ENCODE measurements at places on chromosomes 12 and 14.

GRCh38 chr14:55540847-55541773 lies 38.9 kb upstream of the KTN1 start:
- DNase-seq, result peak; percentile 3

- no peak for DNase-seq
Measured at GRCh38 chr12:123531091-123531490, 2.4 kb downstream of the RILPL1 start.

- no peak for DNase-seq
Measured at GRCh38 chr14:97524589-97525319, 727.6 kb downstream of the VRK1 start.

DNA sequence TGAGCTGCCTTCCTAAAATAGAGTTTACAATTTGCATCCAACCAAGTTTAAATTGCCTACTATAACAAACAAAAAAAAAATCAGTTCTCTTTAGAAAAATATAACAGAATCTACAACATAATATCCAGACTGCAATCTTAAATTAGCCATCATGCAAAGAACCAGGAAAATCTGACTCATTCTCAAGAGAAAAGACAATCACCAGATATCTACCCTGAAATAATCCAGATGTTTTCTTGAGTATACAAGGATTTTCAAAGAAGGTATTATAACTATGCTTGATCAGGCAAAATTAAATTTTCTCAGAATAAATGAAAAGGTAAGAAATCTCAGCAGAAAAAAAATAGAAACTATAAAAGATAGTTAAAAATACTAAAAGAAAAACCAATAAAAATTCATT lies 115.6 kb downstream of the CCER1 start:
- DNase-seq, result no peak

DNA sequence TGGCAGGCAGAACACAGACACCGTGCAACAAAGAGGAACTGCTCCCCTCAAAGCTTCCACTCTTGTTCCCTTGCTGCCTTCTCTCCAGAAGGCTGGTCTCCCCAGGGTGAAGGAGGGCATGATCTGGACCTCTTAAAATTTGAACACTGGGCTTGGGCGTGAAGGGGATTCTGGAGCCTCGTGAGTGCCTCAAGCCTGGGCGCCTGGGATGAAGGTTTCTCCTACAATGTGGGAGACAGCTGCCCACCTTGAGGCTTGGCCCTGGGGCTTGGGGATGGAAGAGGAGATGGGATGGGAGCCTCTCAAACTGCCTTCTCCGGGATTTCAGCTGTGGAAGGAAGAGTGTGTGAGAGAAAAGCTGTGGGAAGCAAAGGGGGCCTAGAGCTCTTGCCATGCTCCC lies 7.8 kb upstream of the RIN3 start:
- DNase-seq, result no peak

DNA sequence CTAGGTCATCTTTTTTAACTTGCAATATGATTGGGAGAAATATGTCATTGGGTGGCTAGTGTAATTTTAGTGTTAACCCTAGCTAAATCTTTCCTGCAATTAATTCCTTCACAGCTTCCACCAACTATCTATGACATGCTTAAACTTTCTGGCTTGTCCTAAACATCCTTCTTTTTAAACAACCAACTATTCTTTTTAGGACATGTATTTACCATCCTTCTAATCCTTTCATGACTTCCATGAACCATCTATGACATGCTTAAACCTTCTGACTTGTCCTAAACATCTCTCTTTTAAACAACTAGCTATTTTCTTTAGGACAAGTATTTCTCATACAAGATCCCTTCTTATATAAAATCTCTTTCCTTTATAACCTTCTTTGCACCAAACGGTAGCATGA lies 179.6 kb upstream of the PDZRN4 start:
- DNase-seq, result no peak

DNA sequence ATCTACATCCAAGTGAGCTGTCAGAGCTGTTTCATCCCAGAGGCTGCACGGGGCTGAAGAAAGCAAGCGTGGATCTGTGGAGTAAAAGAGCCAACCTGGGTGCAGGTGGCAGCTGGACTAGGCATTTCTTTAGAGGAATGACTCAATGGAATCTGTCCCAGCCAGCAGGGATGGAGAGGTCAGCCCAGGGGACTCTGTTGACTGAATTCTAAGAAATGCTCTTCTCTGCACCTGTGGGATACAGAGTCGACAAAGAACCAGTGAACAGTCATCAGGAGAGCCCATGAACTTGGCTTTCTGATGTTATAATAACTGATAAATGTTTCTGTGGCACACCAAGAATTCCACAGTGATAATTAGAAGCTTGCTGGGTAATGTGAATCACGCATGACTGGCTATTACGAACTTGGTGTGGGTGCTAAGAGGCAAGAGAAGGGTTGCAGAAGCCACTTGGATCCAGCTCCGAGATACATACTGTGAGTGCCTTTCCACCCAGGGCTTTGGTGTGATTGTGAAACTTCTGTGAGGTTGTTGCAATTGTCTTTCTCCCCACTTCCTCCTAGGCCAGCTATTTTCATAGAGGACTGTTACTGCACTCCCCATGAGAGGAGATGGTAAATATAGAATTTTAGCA lies 16.2 kb downstream of the PYGL start:
- peak; percentile 17 for DNase-seq

- DNase-seq, result peak; percentile 63
Measured at GRCh38 chr12:94596596-94596995, 53.8 kb downstream of the TMCC3 start.

- DNase-seq, result no peak
Measured at GRCh38 chr12:75438059-75438754, 42.3 kb upstream of the GLIPR1 start.

GRCh38 chr12:92437452-92437851 lies 265.3 kb upstream of the PLEKHG7 start:
- DNase-seq, result no peak

- DNase-seq, result no peak
Measured at GRCh38 chr12:1297639-1298175, 296.7 kb downstream of the FBXL14 start.

DNA sequence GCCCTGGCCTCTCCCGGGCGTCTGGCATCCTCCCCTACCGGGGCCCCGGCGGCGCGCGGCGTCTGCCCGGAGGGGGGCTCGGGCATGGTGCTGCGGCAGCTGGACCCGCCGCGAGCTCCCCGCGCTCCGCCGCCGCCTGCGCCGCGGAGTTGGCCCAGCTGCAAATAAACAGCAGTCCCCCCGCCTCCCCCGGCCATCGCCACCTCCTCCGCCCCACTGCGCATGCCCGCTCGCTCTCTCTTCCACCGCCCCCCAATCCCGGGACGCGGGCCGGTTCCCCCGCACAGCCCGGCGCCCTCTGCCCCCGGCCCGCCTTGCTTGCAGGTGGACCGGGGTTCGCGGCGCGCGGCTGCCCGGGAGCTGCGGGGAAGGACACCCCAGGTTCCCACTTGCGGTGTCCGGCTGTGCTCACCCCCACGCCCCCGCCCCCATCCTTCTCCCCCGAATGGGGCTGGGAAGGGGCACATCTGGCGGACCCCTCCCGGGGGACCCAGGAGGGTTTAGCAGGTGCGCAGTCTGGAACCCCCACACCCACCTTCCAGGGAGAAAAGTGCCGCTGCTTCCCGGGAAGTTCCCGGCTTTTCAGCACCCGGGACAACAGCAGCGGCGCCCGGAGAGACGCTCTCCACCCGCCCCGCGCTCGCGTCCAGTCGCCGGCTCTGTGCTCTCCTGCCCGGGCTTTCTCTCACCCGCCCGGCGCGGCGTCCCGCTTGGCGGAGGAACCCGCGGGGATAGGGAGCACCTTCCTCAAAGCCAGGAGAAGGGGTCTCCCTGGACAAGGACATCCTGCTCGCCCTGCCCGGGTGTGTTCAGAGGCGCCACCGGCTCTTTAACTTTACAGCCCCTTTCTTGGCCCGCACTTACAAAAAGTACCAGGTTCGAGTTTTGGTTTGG lies at the start of gene TMTC1:
Gene TMTC1 (minus strand): TSS at position 170 of the 894 bp plus-strand sequence. CDS start 191 bp downstream, outside the sequence.
- DNase-seq, result peak; percentile 47

DNA sequence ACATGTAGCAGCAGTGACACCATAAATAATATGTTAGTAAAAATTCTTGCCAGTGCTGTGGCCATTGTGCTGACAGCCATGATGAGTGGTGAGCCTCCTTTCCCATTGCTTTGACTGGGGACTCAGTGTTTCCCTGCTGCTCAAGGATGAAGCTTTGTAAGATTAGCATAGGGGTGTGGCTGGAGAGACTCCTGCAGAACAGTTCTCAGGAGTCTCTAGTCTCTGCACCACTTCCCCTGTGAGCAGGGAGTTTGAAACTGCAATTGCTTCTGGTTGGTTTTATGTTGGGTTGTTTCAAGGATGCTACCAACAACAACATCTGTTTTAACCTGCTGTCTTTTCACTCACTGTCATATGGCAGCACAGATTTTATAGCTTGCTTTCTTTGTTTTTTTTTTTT lies 41.4 kb downstream of the ZC3H14 start:
- no peak for DNase-seq

DNA sequence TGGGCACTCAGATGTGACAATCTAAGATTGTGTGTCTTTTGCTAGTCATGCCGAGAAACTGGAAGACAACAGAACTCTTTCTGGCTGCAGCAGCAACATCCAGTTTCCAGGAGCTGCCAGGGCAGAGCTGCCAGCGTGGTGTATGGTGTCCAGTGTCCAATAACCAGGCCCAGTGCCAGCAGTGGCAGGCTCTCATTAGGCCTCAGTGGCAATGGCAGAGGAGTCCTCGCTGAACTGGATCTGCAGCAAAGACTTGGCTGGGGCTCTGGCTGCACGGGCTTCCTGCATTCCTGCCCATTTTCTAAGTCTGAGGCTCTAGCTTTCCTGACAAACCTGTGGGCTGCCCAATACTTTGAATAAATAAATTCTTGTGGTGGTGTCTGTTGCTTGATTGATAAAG lies 26.2 kb upstream of the PPM1A start:
- DNase-seq, result no peak

- no peak for DNase-seq
Measured at GRCh38 chr14:63692310-63693020, 35.4 kb downstream of the SGPP1 start.

- no peak for DNase-seq
Measured at GRCh38 chr14:103227094-103227768, 104.0 kb downstream of the TNFAIP2 start.

DNA sequence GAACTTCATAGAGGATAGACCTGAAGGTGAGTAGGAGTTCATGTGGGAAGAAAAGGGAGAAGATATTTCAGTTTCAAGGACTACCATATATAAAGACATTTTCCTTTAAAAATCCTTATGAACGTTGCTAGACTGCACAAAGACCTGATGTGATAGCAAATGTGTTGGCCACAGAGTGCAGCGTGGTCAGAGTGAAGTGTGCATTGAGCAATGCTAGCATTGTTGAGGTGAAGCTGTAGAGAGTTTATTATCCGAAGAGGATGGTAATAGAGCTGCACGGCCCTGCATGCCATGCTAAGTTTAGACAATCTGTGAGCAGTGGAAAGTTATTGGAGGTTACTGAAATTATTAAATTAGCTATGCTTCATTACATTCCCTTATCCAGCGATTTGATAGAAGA lies 413.0 kb downstream of the CCDC91 start:
- no peak for DNase-seq

- DNase-seq, result peak; percentile 32
Measured at GRCh38 chr12:92509156-92509738, 193.5 kb upstream of the PLEKHG7 start.

DNA sequence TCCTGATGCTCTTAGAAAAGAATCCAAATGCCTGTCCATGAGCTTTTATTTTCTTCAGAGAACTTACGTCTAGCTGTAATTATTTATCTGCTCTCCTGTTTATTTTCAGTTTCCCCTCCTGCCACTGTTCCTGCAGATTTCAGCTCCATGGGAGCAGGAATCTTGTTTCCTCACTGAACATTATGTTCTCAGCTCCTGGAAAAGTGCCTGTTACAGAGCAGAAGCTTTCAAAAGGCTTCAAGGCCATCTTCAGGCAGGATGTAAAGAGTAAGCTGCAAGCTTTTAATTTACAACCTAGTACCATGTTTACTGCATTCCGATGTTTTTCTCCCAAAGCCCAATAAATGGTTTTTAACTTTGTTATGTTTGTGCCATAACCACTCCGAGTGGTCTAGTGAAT lies 98.4 kb upstream of the BTG1 start:
- no peak for DNase-seq

GRCh38 chr12:101231636-101232035 lies 21.6 kb upstream of the SLC5A8 start:
- no peak for DNase-seq

GRCh38 chr12:63382930-63383329 lies 231.9 kb upstream of the AVPR1A start:
- DNase-seq, result no peak

GRCh38 chr14:25394791-25395391 lies 344.9 kb upstream of the STXBP6 start:
- DNase-seq, result no peak

DNA sequence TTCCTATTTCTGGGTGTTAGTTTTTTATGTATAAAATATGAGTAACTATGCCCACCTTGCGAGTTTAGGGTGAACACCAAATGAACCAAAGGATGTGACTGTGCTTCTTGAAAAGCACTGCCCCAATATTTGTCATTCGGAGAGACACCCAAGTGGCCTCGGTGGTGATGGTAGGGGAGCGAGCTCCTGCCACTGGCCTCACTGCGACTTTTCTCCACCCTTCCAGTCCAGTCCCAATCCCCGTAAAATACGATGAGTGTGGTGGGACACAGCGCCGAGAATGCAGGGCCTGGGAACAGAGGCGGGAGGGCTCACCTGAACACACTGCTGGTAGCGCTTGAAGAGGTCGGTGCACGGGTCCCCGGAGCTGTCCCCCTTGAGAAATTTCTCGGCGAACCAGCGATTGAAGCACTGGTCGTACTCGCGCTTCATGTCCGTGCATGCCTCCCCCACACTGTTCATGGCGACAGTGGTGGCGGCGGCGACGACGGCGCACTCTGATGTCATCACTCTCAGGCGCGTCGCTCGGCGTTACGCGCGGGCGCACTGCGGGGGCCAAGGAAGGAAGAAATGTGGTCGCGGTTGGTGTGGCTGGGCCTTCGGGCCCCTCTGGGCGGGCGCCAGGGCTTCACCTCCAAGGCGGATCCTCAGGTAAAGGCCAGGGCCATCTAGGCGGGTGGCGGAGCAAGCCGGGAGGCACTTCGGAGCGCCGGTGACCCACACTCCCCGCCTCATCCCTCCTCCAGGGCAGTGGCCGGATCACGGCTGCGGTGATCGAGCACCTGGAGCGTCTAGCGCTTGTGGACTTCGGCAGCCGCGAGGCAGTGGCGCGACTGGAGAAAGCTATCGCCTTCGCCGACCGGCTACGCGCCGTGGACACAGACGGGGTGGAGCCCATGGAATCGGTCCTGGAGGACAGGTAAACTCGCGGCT lies at the start of the genes GATC and TRIAP1:
Gene GATC (plus strand): TSS at position 534 of the 933 bp plus-strand sequence. CDS start 37 bp downstream, at position 571.
Gene TRIAP1 (minus strand): TSS at position 474 of the 933 bp plus-strand sequence. CDS start 12 bp downstream, at position 462.
- DNase-seq, result peak; percentile 85

- DNase-seq, result no peak
Measured at GRCh38 chr12:24815114-24815423, 133.8 kb downstream of the BCAT1 start.

GRCh38 chr12:8912914-8913313 lies 1.4 kb upstream of the PHC1 start:
- peak; percentile 53 for DNase-seq

GRCh38 chr14:59155886-59156285 lies 32.6 kb upstream of the DAAM1 start:
- no peak for DNase-seq

- DNase-seq, result no peak
Measured at GRCh38 chr12:113081873-113082272, 25.3 kb downstream of the DTX1 start.

Measured in kidney tubule cell (primary cell).